ENCODE measurements at places on chromosomes 6 and 20.

DNA sequence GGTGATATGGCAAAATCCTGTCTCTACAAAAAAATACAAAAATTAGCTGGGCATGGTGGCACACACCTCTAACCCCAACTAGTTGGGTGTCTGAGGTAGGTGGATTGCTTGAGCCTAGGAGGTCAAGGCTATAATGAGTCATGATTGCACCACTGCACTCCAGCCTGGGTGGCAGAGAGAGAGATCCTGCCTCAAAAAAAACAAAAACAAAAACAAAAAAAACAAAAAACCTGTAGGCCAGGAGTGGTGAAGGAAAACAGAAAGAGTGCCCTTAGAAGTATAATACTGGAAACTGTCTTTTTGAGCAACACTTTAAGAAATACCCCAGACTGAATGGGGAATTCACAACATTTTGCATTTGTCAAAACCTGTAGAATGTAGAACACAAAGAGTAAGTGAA, 85.3 kb downstream of the JARID2 start:
- DNase-seq = no peak

DNA sequence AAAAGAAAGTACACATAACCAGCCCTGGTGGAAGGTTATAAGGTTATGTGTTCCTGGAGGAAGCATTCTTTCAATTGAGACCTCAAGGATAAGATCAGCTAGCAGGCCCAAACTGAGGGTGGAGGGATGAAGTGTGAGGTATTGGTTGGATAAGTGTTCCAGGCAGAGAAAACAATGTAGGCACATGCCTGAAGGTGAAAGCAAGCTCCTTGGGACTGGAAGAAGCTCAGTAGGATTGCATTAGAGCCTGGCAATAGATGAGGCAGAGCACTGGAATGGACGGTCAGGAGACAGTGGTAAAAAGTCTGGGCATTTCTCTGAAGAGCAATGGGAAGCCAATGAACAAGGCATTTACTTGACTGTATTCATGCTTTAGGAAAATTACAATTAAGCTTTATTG, 89.9 kb upstream of the SHLD1 start:
- DNase-seq = no peak

DNA sequence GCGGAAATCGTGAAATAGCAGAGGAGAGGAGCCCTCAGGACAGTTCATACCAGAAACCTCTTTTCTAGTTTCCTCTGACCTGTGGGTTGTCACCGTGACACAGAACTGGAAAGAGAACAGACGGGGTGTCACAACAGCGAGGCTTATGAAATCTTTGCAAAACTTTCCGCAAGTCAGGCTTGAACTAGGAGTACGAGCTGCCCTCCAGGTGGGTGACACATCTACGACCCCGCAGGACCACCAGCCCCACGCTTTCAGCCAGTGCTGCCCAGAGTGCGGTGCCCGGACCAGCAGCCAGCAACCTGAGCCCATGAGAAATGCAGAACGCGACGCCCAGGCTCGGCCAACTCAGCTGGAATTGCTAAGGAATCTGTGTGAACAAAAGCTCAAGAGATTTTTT, 30.8 kb downstream of the WRNIP1 start:
- no peak for DNase-seq

GRCh38 chr6:63856271-63856670, 220.7 kb downstream of the PHF3 start:
- no peak for DNase-seq

- DNase-seq = no peak
Observed at GRCh38 chr6:168117942-168118341, 38.9 kb upstream of the FRMD1 start.

DNA sequence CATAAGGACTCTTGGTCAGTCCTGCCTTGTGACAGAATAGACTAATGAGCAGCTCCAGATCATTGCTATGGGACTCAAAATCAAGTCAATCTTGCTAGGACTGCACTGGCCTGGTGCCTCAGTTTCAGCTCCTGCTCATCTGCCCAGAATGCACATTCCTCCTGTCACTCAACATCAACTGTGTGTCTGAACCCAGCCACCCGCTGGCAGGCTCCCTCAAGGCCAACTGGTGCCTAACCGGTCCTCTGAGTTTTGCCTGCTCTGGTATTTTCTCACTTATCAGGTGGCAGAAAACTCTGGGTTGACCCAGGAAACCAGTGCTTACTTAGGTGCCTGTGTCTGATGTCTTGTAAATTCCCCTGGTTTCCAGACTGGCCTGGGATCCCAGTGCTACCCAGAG, 297.7 kb downstream of the DHX35 start:
- DNase-seq = no peak

DNA sequence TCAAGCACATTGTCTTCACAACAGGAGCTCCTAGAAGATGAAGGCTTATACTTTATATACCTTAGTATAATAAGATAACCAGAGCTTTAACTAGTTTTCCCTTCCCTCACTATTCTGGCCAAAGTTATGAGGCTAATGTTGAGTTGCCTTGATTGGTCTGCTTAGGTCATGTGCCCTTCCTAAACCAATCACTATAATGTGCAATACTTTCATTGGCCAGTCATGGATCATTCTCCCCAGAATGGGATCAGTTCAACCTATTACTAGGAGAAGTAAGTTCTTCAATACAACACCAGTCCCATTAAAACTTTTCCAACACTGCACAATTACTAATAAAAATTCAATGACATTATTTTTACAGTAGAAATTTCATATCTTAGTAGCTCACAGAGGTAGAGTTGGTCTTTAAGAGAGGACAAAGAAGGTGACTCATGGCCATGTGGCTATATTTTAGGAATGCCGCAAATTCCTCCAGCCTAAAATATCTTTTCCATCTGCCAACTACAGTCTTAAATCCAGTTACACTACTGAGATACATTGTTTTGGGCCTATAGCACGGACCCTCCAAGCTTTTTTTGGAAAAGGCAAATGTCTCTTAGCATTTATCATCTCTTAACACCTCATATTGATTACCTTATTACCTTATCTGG, 12.5 kb upstream of the POU3F2 start:
- DNase-seq = no peak

GRCh38 chr6:10381133-10381829, 33.6 kb downstream of the TFAP2A start:
- no peak for DNase-seq

GRCh38 chr6:34484899-34485298, 19.0 kb downstream of the PACSIN1 start:
- peak; percentile 81 for DNase-seq

DNA sequence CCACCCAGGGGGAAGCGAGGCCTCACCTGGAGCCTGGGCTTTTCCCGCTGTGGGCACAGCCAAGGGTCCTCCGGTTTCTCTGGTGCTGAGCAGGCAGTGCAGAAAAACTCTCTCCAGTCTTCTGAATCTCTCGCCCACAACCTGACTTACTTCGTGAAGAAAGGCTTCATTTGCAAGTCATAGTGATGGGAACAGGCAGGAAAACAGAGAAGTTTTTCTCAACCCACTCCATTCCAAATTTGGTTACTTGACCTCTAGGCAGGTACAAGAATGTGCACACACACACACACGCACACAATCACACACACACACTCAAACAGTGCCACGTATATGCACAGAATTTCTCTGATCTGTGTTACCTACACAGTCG, 524.5 kb downstream of the CD83 start:
- no peak for DNase-seq

DNA sequence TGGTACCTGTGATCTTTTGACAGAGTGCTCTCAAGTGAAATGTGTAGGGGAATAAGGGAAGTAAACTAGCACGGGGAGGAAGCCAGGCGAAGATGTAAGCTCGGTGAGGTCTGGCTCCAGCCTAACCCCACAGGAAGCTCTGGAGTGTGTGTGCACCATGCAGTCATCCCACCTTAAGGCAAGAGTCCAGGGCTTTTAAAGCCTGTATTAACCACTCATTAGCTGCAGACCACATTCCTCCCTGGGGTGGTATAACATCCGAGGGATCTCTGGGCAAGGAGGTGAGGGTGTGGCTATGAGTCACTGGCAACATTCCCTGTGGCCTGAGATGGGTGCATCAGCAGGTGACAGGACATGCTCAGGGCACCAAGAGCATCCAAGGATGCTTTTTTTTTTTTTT, 12.5 kb upstream of the RANBP9 start:
- no peak for DNase-seq

DNA sequence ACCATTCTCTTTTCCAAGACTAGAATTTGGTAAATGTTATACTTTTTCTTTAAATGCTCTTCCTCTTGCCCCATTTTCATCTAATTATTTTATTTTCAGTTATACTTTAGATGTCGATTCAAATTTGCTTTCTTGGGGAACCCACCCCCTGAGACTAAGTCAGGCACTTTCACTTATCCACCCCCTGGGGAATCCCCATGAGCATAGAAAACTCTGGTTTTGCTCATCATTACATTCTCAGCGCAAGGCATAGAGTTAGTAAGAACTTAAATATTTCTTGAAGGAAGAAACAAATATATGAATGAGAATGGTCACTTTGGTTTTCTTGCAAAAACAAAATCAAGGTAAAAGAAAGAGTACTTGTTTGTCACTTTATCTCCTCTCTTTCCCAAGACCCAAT, 25.1 kb upstream of the HSF2 start:
- no peak for DNase-seq

DNA sequence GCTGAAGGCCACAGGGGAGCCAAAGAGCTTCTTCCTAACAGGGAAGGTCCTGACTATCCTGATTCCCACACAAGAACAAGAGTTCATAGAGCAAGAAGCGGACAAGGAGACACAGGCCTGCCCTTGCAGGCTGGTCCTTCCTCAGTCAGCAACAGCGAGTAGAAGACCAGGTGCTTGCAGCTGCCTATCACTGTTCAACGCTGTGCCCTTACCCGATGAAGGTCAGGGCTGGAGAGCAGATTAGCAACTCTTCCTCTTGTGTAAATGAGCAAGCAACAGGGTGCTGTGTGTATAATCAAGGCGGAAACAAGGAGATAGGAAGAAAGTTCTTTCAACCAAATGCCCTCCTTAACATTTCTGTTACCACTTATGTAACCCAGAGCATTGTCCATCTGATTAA, 115.3 kb upstream of the SPACA1 start:
- no peak for DNase-seq

- DNase-seq = no peak
Observed at GRCh38 chr20:35360033-35360432, 51.7 kb downstream of the UQCC1 start.

DNA sequence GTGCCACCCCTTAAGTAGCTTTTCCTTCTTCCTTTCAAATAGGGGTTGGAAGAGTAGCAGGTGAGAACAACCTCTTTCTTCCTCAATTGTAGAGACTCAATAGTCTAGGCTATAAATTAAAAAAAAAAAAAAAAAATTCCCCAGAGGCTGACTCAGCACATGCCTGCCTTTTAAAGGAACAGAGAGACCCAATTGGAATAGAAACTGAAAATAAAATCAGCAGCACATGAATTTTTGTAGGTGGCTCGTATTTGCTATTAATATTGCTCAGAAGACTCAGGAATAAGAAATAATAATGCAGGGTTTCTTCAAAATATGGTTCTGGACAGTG, 19.3 kb downstream of the TOP1 start:
- DNase-seq = no peak

DNA sequence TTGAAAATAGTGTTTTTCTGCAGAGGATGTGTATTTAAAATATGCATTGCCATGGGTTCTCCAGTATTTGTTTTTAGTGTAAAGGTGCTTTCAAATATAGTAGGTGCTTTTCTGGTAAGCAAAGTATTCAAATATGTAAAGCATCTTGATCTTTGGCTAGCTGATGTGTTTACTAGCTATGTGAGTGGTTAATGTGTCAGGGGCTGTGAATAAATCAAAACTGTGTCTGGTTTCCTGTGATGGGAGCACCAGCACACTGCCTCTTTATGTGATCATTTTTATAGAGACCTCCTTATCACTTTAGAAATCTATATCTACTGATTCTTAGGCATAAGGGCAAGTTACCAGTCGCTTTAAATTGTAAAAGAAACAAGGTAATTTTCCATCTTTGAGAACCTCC, 388.9 kb upstream of the MAN1A1 start:
- no peak for DNase-seq

DNA sequence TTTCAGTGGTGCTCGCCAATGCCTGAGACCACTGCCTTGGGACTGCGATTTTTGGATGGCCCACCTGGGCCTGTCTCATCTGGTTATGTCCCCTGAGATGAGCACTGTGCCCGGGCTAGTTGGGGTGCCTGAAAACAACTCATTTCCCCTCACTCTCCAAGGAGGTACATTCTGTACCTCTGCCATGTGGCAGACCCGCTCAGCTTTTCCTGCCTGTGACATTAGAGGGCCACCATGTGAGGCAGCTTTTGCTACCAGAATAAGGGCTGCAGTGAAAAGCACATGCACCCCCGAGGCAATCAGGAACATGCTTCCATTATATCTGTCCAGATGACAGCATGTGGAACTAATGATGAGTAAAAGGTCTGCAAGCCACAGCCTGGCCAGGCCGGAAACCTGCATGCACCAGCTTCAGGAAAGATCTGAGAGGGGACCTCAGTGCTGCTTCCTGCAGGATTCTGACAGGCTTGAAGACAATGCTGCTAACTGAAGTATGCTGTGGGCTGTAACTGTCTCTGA, 11.3 kb upstream of the SRSF6 start:
- DNase-seq = no peak

GRCh38 chr6:158818581-158819212, 471 bp downstream of the EZR start:
- peak; percentile 72 for DNase-seq

DNA sequence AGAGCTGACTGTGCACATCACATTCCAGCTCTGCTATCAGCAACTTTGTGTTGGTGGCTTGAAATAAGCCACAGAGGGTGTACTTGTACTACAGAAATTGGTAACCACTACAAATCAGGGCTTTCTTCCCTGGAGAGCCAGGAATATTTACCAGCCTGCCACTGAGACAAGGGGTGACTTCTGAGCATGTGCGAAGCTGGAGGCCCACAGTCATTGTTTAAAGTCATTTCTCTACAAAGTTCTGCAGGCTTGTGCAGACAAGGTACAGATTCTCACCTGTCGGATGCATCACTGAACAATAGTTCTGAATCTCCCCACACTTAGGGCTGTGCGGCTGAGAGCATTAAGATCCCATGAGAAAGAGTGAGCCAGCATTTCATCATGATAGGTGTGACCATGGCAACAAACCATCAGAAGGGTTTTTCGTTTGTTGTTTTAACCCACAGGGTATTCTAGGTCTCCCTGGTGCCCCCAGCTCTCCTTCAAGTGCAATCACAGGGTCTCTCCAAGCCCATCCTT, 292.8 kb downstream of the CDC5L start:
- no peak for DNase-seq

DNA sequence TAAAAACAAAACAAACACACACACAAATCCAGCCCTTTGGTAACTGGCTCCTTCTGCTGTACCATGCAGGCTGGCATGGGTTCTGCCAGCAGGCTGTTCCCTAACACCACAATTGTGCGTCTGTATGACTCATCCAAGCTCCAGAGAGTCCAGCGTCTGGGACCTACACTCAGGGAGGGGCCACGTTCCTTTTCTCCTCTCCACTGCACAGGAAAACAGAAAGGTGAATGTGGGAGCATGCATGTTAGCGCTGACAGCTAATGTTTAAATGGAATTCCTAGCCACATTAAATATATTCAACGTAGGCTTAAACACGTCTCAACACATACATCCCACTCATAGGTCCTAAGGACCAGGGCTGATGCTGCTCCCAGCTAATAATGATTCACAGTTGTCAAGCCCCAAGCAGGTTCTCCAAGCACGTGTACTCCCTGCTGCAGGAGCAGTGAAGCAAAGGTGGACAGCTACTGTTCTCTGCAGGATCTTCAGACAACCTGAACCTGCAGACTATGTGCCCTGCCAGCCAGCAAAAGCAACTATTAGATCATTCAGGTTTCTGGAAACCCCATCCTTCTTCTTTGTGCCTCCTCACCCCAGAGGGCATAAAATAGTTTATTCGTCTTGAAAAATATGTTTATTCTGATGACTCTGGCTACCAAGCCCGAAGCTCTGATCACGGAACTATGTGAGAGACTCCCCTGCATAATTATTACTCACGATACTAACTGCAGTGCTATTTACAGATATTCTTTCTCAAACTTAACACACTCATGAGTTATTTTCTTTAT, 20.9 kb downstream of the MAP1LC3A start:
- DNase-seq = no peak
